ENCODE measurements at places on chromosomes 13 and 19.

- DNase-seq = peak; percentile 24
These were observed 14.6 kb downstream of the XRCC1 start for GRCh38 chr19:43560687-43561086.

- no peak for DNase-seq
These were observed 5.2 kb downstream of the LILRA4 start for GRCh38 chr19:54333586-54334298.

GRCh38 chr13:95247171-95247570, 54.1 kb downstream of the ABCC4 start:
- DNase-seq = no peak

GRCh38 chr13:89267734-89268133, 1596.6 kb downstream of the SLITRK5 start:
- no peak for DNase-seq

GRCh38 chr13:20824762-20825476, 51.2 kb upstream of the EEF1AKMT1 start:
- DNase-seq = no peak

GRCh38 chr19:35513628-35514281, at the start of gene DMKN:
Gene DMKN (minus strand): TSS chr19:35513649. CDS start chr19:35513475, 174 bp downstream.
- no peak for DNase-seq

DNA sequence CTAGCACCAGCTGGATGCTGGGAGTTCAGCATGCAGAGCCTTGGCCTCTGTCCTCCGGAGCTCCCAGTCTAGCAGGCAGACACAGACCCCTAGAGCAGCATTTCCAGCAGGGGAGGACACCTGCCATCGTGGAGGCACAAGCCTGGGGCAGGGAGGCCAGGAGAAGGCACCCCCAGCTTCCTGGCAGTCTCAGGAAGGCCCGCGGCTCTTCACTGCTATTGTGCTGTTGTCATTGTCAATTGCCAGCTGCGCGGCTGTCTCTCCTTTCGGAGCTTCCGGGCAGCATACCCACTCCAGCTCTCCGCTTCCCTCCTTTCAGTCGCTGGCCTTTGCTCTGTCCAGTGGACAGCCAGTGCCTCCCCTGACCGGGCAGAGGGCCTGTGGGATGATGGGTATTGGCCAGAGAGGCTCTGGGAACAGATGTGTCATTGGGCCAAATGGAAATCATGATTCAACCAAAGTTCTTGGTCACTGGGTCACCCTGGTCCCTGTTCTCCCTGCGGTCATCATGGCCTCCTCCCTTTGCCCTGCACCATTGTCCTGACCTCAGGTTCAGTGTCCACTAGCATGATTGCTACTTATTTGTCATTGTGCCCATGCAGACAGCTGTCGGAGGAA, 93.0 kb downstream of the SLC7A1 start:
- DNase-seq = no peak

- DNase-seq = no peak
These were observed 9.6 kb downstream of the MLLT1 start for GRCh38 chr19:6270076-6270745.

- DNase-seq = peak; percentile 9
These were observed 117.9 kb downstream of the STOML3 start for GRCh38 chr13:38872693-38873092.

- DNase-seq = peak; percentile 25
These were observed 494.3 kb downstream of the COG6 start for GRCh38 chr13:40149611-40150274.

DNA sequence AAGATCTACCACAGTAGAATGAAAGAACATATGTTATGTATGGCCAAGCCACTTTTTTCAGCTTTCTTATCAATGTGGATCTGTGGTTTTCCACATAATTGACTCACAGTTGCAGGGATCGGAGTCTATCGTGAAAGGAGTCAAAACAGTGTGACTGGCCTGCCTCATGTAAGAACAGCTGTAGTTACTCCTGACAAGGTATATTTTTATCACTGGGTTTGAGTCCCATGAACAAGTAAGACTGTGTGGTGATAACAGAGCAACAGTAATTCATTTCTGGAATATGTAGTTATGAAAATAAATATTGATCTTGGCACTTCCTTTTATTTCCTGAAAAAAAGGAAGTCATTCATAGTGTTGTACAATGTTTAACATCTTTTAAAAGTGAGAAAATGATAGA, 416.6 kb downstream of the KLF12 start:
- DNase-seq = peak; percentile 16

GRCh38 chr19:33622505-33622808, 704 bp downstream of the CHST8 start:
- no peak for DNase-seq

DNA sequence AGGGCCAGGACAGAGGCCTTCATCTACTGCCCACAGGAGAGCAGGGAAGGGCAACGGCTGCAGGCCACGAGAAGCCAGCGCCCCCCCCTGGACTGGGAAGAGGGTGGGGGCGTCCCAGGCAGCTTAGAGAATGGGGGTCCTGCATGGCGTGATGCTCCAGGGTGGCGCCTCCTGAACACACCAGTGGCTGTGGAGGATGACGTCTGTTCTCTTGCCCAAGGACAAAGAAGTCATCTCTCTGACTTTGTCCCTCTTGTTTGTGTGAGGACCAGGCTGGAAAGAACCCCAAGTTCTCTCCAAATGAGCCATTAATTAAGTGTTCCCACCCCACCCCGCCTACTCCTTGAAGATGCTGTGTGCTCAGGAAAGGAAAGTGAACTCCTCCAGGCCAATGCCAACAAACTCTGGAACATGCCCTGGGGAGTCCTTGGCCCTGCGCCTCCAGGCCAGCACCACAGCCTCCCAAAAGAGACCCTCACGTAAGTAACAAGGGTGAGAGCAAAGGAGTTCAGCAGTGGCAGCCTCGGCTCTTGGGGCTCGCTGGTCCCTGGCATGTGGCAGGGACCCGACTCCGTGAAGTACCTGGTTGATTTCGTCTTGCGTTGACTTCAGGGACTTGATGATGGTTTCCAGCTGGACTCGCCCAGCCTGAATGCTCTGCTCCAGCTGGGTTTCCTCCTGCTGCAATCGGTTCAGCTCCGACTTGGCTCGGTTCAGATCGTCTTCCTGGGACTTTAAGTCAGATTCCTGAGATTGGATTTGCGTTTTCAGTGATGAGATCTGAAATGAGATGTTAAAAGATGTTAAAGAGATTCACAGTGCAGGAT, 68.4 kb downstream of the EPS15L1 start:
- no peak for DNase-seq

DNA sequence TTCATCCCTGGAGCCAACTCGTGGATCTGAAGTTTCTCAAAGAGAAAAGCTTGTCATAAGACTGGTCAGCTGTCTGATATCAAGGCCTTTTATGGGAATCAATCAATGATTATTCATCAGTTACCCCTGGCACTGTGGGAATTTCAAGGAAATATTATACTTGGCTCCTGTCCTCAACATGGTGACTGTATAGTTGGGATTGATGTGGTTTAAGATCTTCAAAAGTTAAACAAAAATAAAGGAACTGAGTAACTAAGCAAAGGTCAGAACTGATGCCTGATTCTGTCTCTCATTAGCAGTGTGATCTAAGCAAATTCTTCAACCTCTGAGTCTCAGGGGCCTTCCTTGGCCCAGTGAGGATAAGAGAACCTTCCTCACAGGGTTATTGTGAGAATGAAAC, 22.2 kb upstream of the SERPINE3 start:
- no peak for DNase-seq

- no peak for DNase-seq
These were observed 4.3 kb downstream of the RNF113B start for GRCh38 chr13:98172590-98173422.

GRCh38 chr19:51204321-51204720, 20.6 kb upstream of the CD33 start:
- no peak for DNase-seq

DNA sequence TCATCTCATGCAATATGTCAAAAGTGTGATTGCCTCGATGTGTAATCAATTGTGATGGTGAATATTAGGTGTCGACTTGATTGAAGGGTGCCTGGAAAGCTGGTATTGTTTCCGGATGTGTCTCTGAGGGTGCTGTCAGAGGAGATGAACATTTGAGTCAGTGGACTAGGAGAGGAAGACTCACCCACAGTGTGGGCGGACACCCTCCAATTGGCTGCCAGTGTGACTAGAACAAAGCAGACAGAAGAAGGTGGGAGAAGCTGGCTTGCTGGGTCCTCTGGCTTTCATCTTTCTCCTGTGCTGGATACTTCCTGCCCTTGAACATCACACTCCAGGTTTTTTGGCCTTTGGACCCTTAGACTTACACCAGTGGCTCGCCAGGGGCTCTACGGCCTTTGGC, 15.5 kb upstream of the CABP5 start:
- DNase-seq = no peak

- no peak for DNase-seq
These were observed 33.4 kb downstream of the COG6 start for GRCh38 chr13:39688699-39689405.

GRCh38 chr19:1503089-1503924, 9.5 kb downstream of the ADAMTSL5 start:
- peak; percentile 60 for DNase-seq

DNA sequence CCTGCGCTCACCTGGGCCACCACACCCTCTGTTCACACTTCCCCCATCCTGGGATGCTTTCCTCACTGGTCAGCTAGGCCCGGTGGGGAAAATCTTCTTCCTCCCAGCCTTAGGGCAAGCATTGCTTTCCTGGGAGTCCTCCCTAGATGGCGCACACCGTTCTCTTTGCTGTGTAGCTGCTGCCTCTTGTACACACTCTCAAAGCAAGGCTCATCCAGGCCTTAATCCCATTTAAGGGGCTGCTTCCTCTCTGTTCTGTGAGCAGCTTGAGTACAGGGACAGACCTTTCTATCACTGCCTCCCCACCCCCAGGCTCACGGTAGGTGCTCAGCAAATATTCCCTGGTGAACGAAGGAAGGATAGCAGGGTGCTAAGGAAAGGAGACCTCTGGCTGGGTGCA, 11.1 kb downstream of the SLC7A10 start:
- DNase-seq = no peak

DNA sequence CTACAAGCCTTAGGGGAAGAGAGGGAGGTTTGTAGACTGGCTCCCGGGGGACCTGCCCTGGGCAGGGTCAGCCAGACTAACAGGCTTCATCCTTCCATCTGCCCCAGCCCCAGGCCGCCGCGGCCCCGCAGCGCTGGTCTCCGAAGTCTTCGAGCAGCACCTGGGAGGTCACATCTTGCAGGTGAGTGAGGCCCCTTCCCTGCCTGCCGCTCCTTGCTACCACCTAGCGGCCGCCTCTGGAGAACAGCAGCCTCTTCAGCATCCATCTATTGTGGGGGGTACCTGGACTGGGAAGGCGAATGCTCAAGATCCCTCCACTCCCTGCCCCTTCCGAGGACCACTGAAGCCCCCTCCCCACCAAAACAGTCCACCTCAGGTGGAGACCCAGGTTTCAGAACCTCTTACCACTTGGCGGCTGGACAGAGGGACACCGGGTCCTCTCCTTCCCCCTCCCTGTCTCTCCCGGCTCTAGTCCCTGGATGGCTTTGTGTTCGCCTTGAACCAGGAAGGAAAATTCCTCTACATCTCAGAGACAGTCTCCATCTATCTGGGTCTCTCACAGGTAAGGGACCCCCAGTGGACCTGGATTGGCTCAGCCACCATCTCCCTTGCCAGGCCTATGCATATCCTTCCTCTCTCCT, 12.7 kb downstream of the NPAS1 start:
- DNase-seq = peak; percentile 73

Data from activated CD4-positive, alpha-beta T cell treated with anti-CD3 and anti-CD28 coated beads for 4 hours (primary cell).